Osteocyte (in vitro differentiated cells): ENCODE measurements at places on chromosomes 3 and 15. TPM values are rescaled to one million over a fixed set of nuclear protein-coding genes. Genes with fewer than 3 reads are reported as not detected.

GRCh38 chr3:183298701-183299153, 45.7 kb downstream of the B3GNT5 start:
- H3K27me3 ChIP-seq = no peaks in the 10 kb centered on the region
- H3K27ac ChIP-seq = peak overlapping the region; percentile 94
- peak overlapping the region; percentile 64 for H3K4me3 ChIP-seq
- peaks cover 56% of the 10 kb centered on the region for H3K4me1 ChIP-seq
- peaks cover 11% of the 10 kb centered on the region for H3K36me3 ChIP-seq

Gene CHAC1
- 33.3 and 39.3 TPM in 2 replicates for total RNA-seq

- no peaks in the 10 kb centered on the region for H3K27me3 ChIP-seq
- no peaks in the 10 kb centered on the region for H3K36me3 ChIP-seq
- peaks cover 16% of the 10 kb centered on the region for H3K4me1 ChIP-seq
- DNase-seq = no peak
Measured at GRCh38 chr3:115687721-115688120, 64.4 kb downstream of the GAP43 start.

Gene RAD54L2
- 27.3 and 28.3 TPM in 2 replicates for total RNA-seq

DNA sequence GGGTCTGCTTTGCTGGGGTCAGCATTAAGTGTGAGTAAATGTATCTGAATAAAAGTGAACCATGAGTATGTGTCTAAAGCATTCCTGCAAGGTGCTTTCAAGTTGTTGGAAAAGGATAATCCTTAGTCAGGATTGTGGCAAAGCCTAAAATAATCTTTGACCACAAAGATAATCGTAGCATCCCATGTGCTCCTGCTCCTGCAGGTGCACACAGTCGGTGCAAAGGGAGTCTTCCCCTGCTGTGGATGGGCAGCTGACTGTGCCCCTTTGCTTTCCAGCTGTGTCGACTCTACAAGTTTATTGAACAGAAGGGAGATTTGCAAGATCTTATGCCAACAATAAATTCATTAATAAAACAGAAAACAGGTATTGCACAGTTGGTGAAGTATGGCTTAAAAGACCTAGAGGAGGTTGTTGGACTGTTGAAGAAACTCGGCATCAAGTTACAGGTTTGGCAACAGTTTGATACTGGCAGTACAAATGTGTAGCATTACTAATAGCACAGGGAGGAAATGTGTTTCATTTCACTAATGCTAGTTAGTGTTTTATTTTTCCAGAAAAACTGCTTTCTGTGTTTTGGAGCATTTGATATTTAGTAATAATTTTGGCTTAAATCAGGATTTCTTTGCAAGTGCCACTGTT, 22.6 kb downstream of the SRP14 start:
- H3K36me3 ChIP-seq = peaks cover 80% of the 10 kb centered on the region
- no peaks in the 10 kb centered on the region for H3K27me3 ChIP-seq
- no peak for DNase-seq

Gene KNG1
- total RNA-seq = not detected in 2 replicates

- H3K27ac ChIP-seq = no peak overlapping the region
- H3K36me3 ChIP-seq = no peaks in the 10 kb centered on the region
- H3K4me1 ChIP-seq = peaks cover 29% of the 10 kb centered on the region
- H3K4me3 ChIP-seq = no peak overlapping the region
- no peaks in the 10 kb centered on the region for H3K27me3 ChIP-seq
Measured at GRCh38 chr3:27540231-27540630, 56.0 kb upstream of the SLC4A7 start.

- peaks cover 24% of the 10 kb centered on the region for H3K4me1 ChIP-seq
- DNase-seq = no peak
- no peak overlapping the region for H3K27ac ChIP-seq
- H3K4me3 ChIP-seq = no peak overlapping the region
Measured at GRCh38 chr3:114685161-114685560, 391.3 kb downstream of the TIGIT start.

- no peak for DNase-seq
- H3K36me3 ChIP-seq = no peaks in the 10 kb centered on the region
- H3K4me1 ChIP-seq = no peaks in the 10 kb centered on the region
- H3K27me3 ChIP-seq = peaks cover 24% of the 10 kb centered on the region
- no peak overlapping the region for H3K27ac ChIP-seq
- no peak overlapping the region for H3K4me3 ChIP-seq
Measured at GRCh38 chr3:13122081-13123012, 49.1 kb upstream of the IQSEC1 start.

DNA sequence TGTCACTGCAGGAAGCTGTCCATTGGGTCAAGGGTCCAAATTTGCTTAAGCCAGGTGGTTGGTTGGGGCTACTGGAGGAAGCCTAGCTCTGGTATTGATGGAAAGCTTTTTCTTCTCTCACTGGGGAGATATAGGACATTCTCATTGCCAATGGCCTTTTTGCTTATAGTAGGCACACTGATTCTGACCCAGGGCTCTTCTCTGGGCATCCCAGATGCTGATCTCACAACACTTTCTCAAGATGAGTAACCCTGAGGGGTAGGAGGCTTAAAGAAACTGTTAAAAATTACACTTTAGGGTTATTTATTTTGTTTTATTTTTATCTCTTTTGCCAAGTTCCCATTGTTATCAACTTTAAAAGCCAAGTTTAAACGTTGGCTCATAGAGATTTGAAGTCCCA, 337.8 kb downstream of the LRRC3B start:
- no peaks in the 10 kb centered on the region for H3K27me3 ChIP-seq
- DNase-seq = no peak

- H3K27me3 ChIP-seq = no peaks in the 10 kb centered on the region
- peaks cover under 1% of the 10 kb centered on the region for H3K36me3 ChIP-seq
- H3K4me3 ChIP-seq = no peak overlapping the region
- H3K4me1 ChIP-seq = peaks cover 68% of the 10 kb centered on the region
- no peak for DNase-seq
Measured at GRCh38 chr3:41216993-41217392, 17.7 kb downstream of the CTNNB1 start.

DNA sequence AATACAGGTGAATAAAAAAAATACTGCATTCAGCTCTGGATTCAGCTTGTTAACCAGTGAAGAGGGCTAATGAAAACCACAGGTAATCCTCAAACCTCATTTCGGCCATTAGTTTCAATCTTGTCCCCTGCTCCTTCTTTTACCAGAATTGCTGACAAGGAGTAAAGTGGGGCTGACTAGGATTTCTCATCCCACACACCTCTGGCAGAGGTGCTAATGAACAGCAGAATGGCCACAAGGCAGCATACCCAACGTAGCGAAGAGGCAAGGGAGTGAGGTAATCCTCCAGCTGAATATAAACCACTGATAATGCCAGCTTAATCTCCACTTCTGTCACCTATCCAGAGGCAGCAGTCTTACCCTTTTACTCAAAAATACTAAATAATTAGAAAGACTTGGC, 248.8 kb upstream of the CDIN1 start:
- no peaks in the 10 kb centered on the region for H3K36me3 ChIP-seq
- H3K27me3 ChIP-seq = no peaks in the 10 kb centered on the region
- peaks cover 33% of the 10 kb centered on the region for H3K4me1 ChIP-seq
- H3K4me3 ChIP-seq = no peak overlapping the region
- no peak for DNase-seq
- no peak overlapping the region for H3K27ac ChIP-seq

GRCh38 chr3:45559560-45560118, 34.9 kb upstream of the LIMD1 start:
- H3K36me3 ChIP-seq = peaks cover 2% of the 10 kb centered on the region
- H3K27me3 ChIP-seq = no peaks in the 10 kb centered on the region
- H3K27ac ChIP-seq = no peak overlapping the region
- peaks cover 17% of the 10 kb centered on the region for H3K4me1 ChIP-seq
- H3K4me3 ChIP-seq = no peak overlapping the region

Gene DNAH12
- 0.05 and 0.08 TPM in 2 replicates for total RNA-seq

Gene RSRC1
- total RNA-seq = 26.3 and 34.0 TPM in 2 replicates
